ENCODE measurements at places on chromosomes 2 and 18.
A peak's percentile ranks its signal among the peaks of the same experiment; 100 is the strongest.

DNA sequence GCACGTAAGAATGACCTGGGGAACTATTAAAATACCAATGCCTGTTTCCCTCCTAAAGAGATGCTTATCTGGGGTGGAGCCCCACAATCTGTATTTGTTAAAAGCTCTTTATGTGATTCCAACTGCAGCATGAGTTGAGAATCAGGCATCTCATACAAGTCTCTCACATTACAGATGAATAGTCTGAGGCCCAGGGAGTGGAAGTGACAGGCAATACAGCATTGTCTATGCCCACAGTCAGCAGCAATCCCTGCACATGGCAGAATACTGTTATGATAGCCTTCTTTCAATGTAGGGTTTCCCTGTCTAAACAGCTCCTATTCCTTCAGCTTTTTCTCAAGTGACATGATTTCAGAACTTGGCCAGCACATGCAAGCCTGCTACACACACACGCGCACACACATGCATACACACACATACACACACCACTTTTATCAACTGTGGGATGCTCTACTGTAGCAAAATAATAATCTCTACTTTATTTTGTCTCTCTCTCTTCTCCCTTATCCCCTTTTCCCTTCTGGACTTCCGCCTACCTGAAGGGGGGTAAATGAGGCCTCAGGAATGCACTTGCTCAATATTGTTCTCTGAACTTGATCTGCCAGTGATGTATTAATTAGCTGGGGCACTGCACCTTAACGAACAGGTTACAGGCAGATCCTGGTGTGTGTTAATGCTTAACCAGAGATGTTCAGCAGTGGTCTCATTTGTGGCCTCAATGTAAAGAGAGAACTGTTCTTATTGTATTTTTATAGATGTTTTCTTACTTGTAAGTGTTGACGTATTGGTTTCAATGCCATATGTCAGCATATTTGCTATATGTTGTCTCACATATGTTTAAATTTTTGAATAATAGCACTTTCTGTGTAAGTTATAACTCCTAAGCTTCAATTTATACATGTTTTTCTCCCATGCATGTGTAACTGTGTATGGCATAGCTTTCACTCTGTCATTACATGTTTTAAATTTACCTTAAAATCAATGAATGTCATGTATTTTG, 116.0 kb downstream of the SETBP1 start:
- no peak for DNase-seq

DNA sequence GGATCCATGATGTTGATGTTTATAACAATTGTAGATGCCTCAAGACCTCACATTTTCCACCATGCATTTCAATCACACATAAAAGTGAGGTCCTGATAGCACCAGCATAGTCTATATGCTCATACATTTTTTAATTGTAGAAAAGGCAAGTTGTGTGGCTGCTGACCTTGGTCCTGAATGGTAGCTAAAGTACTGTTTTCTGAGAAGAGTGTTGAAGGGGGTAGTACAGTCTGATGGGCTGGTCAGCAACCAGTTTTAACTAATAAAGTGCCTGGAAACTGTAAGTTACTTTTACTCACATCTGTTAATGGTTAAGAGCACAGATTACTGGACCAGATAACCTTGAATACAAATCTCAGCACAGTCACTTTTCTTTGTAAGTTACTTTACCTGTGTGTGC, 15.9 kb downstream of the ZNF638 start:
- no peak for DNase-seq

GRCh38 chr2:211846036-211846400, 692.6 kb downstream of the ERBB4 start:
- DNase-seq = no peak

- DNase-seq = no peak
Measured at GRCh38 chr18:59954241-59954640, 54.4 kb downstream of the PMAIP1 start.

DNA sequence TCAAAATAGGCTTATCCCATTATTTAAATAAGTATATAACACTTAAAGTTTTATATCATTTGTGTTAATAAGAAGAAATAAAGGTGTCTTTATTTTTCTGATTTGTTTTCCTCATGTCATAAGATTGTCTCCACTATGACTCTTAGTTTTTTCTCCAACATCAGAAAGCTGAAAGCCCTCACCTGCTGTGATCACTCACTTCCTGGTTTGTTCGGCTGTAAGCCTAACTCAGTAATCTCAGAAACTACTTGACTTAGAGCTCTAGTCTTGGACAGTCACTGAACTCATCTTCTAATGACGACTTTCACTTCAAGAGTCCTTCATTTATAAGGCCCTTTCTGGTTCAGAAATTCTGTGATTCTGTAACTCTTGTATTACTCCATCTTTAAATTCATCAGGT, 311.0 kb downstream of the ZEB2 start:
- DNase-seq = no peak

- no peak for DNase-seq
Measured at GRCh38 chr2:53913721-53914120, 54.0 kb upstream of the GPR75 start.

GRCh38 chr2:45707006-45707405, 55.5 kb downstream of the PRKCE start:
- DNase-seq = no peak

- no peak for DNase-seq
Measured at GRCh38 chr18:48991676-48992075, 40.9 kb upstream of the SMAD7 start.

DNA sequence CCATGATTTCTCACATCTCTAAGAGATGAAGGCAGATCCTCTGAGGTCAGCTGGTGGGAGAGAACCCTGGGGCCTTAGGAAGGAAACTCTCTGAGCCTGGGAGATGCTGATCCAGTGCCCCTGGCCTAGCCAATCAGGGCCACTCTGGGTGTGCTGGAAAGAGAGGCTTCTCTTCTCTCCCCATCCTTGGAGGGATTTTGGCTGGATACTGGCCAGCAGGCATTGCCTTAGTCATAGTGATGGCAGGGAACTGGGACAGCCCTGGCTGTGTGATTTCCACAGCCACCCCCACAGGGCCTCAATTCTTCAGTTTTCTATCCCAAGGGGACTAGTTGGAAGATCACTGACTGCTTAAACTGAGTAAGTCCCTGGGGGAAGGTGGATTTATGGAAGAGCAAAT, 26.6 kb upstream of the PLB1 start:
- DNase-seq = no peak

GRCh38 chr2:238345297-238345968, 25.1 kb downstream of the TRAF3IP1 start:
- no peak for DNase-seq

GRCh38 chr18:21735452-21736015, 5.1 kb upstream of the MIB1 start:
- DNase-seq = peak; percentile 28

- no peak for DNase-seq
Measured at GRCh38 chr2:172053486-172053885, 31.8 kb upstream of the DLX1 start.

- DNase-seq = no peak
Measured at GRCh38 chr18:12102136-12102842, 8.6 kb downstream of the ANKRD62 start.

- DNase-seq = no peak
Measured at GRCh38 chr2:121149384-121149783, 135.6 kb downstream of the TFCP2L1 start.

GRCh38 chr18:22841840-22842239, 91.3 kb upstream of the RBBP8 start:
- DNase-seq = no peak

- no peak for DNase-seq
Measured at GRCh38 chr18:63157293-63158011, 162.1 kb downstream of the BCL2 start.

DNA sequence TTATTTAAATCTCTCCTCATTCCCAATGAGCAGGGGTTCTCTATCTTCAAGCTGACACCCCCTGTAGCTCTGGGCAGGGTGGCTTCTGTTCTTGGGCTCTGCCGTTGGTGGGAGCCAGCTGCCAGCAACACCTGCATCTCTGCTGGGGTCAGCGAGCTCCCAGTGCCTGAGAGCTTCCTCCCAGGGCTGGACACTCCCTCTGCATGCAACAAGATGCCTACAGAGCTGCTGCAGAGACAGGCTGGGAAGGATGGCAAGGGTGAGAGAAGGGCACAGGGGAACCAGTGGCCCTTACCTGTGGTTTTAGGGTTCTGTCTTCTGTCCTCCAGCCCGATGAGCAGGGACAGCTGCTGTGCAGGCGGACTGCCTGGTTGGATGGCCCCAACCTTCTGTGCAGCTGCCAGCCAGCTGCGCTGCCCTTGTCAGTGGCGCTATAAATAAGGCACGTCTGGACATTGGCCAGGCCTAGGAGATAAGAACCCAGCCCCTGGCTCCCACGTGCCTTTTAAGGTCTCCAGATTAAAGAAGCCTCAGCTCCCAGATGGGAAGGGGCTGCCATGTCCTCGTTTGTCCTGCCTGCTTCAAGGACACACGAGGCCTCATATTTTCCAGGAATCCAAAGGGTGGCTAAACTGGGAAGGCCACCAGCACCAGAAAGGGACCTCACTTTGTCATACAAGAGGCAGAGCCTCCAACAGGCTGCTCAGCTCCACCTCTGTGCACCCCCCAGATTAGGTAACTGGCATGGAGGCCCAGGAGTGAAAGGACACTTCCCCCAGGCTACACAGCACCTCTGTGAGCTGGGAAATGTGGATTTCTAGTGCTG, 39.5 kb upstream of the FHL2 start:
- DNase-seq = no peak

DNA sequence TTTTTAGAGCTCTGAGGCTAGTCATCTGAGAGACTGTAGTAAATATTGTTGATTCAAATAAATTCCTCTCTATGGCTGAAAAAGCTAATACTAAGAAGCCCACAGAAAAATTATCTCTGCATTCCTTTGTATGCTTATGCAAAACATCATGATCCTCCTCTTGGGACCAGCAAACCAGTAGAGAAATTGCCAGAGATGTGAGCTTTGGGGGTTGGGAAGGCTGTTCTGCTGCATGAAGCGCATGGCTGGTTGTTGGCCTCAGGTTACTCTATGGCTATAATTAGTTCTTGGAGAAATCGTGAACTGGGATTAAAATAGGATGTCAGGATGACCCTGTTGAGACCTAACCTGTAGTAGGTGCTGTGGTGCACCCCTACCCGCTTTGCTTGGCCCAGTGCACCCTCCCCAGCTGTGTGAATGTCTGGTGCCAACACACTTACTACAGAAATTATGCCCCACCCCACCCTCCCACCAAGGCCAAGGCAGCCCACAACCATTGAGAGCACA, 35.5 kb upstream of the C1D start:
- no peak for DNase-seq

GRCh38 chr2:96801786-96802595, 14.1 kb upstream of the CNNM3 start:
- DNase-seq = peak; percentile 49

DNA sequence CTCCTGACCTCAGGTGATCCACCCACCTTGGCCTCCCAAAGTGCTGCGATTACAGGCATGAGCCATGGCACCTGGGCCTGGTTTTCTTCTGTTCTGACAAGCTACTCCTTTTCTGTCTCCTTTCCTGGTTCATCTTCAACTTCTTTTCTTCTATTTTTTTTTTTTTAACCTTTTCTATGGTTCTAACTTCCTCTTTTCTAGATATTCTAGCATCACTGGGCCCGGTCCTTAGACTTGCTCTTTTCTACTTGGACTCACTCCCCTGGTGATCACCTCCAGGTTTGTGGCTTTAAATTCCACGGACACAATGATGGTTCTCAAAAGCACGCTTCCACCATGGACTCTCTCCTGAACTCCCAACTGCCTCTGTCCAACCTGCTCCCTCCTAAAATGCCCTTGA, 2.0 kb downstream of the EIF2AK2 start:
- no peak for DNase-seq

- DNase-seq = no peak
Measured at GRCh38 chr2:157899125-157899839, 23.2 kb upstream of the ACVR1 start.

- no peak for DNase-seq
Measured at GRCh38 chr2:182066400-182067087, 80.9 kb downstream of the PPP1R1C start.

- DNase-seq = no peak
Measured at GRCh38 chr2:19540739-19541525, 182.5 kb upstream of the OSR1 start.

GRCh38 chr18:5574843-5575242, 31.0 kb upstream of the EPB41L3 start:
- no peak for DNase-seq

DNA sequence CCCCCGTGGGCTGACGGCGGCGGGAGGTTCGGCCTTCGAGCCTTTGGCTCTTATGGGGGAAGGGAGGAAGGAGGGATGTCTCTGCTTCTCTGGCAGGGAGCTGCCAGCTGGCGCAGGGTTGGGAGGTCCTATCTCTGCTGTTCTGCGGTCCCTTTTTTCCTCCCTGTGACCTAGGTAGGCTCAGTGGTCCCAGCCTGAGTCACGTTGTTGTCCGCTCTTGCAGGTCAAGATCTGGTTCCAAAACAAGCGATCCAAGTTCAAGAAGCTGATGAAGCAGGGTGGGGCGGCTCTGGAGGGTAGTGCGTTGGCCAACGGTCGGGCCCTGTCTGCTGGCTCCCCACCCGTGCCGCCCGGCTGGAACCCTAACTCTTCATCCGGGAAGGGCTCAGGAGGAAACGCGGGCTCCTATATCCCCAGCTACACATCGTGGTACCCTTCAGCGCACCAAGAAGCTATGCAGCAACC, 2.5 kb downstream of the DLX1 start:
- DNase-seq = no peak

DNA sequence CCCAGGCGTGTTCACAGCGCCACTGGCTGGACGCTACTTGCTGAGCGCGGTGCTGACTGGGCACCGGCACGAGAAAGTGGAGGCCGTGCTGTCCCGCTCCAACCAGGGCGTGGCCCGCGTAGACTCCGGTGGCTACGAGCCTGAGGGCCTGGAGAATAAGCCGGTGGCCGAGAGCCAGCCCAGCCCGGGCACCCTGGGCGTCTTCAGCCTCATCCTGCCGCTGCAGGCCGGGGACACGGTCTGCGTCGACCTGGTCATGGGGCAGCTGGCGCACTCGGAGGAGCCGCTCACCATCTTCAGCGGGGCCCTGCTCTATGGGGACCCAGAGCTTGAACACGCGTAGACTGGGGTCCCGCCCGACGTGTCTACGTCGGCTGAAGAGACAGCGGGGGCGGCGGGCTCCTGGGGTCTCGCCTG, 891 bp upstream of the KHK start:
- DNase-seq = peak; percentile 31

DNA sequence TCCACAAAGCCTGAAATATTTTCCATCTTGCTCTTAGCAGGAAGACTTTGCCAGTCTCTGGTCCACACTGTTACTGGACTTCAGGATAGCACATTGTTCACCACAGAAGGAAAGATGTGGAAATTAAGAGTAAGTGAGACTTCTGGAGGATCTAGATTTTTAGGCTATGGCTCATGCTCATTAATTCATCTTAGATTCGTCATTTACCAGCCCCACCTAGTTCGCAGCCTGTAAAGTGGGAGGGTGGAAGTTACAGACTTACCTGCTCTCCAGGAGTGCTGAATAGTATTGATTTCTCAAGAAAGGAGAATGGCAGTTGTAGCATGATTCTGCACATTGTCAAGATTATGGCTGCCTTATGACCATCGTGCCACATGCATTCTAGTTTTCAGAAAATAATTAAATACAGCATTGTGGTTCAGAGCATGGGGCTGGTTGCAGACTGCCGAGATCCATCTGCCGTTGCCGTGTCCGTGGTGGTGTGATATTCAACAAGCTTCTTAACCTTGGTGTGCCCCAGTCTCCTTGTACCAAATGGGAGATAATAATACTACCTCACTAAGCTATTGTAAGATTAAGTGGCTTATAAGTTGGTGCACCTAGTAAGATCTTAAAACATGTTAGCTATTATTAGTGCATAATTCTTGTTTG, 56.8 kb downstream of the RNF144A start:
- DNase-seq = no peak
